Brain pericyte (primary cell): ENCODE measurements at places on chromosomes 11 and 22.

- no peak for DNase-seq
Measured at GRCh38 chr11:64285885-64286800, 495 bp downstream of the GPR137 start.

GRCh38 chr11:91906871-91907624, 317.6 kb upstream of the FAT3 start:
- DNase-seq = no peak

- DNase-seq = no peak
Measured at GRCh38 chr11:76209973-76210930, 4.0 kb upstream of the WNT11 start.

GRCh38 chr11:29780756-29781155, 236.1 kb downstream of the KCNA4 start:
- DNase-seq = no peak

DNA sequence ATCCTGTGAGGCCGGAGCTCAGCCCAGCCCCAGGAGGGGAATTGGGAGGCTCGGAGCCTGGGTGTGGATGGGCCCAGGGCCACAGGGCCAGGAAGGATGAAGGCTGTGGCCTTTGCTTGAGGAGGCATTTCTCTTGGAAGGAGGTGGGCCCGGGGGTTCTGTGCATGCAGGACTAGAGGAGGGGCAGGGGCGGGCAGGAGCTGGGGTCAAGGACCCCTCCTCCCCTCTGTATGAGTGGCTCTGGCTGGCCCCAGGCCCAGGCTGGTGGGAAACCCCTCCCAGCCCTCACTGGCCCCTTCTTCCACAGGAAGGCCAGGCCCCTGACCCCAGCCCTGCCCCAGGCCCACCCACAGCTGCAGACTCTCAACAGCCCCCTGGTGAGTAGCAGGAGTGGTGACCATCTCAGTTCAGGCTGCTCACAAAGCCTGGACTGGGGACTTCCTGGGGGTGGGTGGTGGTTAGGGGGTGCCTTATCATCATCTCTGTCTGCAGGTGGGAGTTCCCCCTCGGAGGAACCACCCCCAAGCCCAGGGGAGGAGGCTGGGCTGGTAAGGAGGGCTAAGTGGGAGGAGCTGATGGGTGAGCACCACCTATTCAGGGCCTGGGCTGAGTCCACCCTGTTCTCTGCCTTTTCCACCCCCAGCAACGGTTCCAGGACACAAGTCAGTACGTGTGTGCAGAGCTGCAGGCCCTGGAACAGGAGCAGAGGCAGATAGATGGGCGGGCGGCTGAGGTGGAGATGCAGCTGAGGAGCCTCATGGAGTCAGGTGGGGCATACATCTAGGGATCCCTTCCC, 6.0 kb downstream of the KCNK7 start:
- DNase-seq = no peak

GRCh38 chr22:37088750-37089408, 20.6 kb downstream of the TMPRSS6 start:
- no peak for DNase-seq

DNA sequence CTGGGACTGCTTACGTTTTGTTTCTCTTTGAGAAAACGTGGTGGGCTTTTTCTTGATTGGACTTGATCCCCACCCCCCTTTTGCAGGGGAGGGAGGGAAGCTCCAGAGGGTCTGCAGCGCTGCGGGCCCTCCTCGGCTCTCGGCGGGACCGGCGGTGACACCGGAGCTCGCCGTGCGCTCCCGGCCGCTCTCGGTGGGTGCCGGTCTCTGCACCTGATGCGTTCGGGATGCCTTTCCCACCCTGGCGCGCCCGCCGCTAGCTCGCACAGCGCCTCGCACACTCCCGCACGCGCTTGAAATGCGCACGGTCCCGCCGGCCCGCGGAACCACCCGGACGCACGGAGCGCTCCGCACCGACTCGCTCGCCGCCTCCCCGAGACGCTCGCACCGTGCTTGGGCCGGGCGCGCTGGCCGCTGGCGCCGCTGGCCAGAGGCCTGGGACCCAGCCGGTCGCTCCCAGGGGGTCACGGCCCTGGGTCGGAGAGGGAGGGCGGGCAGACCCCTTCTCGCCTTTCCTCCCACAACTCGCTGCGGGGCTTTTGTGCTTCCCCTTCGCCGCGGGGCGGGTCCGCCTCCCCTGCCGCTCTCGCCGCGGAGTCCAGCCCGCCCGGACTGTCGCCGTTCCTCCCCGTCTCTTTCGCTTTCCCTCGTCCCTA, 1.0 kb downstream of the ZBTB16 start:
- no peak for DNase-seq

- no peak for DNase-seq
Measured at GRCh38 chr22:20792966-20793728, 19.2 kb downstream of the SERPIND1 start.

DNA sequence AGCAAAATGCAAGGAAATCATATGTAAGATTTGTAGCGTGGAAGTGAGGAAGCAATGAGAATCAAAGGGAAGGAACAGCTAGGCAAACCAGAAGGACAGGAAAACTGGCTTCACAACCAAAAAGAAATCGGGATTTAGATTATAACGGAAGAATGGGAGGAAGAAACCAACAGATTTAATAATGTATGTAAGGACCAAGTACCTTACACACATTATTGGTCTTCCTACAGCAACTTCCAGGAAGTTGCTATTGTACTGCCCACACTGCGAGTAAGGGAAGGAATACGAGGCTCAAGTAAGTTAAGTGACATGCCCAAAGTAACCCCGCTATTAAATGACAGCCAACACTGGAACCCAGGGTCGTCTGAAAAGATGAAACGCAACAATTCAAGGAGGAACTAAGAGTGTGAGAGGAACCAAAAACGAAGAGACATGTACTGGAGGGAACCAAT, 473 bp downstream of the TXN2 start:
- DNase-seq = no peak

DNA sequence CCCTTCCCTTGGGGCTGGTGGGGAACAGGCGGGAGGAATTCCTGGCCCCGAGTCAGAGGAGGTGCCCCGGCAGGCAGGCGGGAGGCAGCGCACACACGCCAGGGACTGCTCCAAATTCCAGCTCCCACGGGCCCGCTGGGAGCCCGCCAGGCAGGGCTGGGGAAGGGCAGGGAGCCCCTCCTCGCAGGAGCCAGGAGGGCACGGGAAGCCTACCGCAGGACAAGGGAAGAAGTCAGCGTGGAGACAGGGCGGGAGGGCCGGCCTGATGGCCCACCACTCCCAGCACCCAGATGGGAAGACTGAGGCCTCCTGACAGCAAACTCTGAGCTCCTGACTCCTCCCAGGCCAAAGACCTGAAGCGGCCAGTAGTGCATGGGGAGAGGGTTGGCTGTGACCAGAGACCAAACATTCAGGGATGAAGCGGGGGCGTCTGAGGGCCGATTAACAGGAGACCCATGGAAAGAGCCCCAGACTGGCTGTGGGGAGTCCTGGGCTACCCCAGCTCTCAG, 22.4 kb downstream of the RPL3 start:
- DNase-seq = no peak

DNA sequence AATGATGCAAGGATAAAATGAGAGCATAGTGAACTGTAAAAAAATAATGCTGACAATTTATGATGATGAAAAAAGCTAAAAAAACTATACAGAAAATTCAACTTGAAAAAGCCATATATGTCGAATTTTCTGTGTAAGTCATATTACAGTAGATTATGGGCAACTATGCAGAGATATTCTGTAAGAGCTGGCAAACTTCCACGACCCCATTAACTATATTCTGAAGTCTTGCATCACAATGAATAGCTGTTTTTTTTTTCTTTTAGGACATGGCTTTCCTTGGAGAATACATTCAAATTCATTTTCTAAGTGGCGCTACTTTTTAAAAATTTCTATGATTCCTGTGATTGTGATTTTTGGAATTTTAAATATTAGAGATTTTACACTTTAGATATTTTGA, 18.4 kb downstream of the PSMD13 start:
- no peak for DNase-seq

GRCh38 chr11:121405646-121406045, 46.5 kb upstream of the SORL1 start:
- DNase-seq = no peak

DNA sequence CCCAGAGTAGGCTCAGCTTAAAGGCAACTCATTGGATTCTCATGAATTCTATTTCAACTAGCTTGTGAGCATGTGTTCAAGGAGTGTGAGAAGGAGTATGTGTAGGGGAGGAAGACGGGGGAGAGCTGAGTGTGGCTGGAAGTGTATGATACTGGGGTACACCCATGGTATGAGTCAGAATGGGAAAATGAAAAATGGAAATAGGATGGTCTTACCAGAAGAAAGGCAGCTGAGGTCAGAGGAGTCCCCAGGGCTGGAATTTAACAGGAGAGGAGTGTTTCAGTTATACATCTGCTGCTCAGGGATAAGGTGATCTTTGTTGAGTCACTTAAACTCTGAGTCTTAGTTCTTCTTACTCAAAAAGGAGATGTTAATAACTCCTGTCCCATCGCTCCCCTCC, 6.7 kb upstream of the ADAMTS15 start:
- no peak for DNase-seq

- DNase-seq = no peak
Measured at GRCh38 chr11:103985041-103985440, 51.4 kb upstream of the DDI1 start.

- DNase-seq = no peak
Measured at GRCh38 chr11:32092581-32093170, 1.8 kb downstream of the RCN1 start.

DNA sequence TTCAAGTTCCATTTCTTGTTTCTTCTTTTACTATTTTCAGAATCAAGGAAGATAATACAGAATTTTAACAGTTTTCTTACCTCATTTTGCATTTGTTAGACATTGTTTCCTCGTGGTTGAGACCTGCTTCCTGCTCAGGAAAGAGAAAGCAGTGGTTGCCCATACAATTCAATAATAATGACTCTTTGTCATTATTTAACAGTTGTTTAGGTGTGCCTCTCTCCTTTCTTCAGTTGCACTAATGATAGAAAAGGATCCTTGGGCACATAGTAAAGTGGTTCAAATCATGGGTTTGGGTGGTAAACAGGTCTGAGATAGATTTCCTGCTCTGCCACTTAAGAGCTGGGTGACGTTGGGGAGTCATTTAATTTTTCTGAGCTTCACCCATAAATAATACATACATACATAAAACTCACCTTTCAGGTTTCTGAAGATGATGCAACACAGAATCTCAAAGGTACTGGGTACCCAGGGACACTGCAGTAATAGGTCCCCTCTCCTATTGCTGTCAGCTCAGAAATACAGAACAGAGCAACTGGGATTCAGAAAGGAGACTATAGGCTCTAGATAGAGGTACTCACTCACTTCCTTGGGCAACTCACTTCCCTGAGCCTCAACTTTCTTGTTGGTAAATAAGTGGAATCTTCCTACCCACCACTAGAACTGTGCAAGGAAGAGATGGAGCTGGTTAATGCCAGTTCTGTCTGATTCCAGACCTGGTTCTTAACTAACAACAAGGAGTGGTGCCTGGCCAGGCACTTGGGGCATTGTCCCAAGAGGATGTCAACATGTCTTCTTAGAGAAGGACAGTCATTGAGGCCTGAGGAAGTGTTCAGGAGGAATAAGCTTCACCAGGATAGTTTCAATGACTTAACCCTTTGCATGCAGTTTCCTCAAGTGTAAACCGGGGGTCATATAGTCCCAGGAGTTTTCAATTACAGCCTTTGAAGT, 34.9 kb downstream of the CD44 start:
- DNase-seq = no peak

GRCh38 chr11:48088682-48089050, 108.3 kb downstream of the PTPRJ start:
- peak; percentile 74 for DNase-seq

DNA sequence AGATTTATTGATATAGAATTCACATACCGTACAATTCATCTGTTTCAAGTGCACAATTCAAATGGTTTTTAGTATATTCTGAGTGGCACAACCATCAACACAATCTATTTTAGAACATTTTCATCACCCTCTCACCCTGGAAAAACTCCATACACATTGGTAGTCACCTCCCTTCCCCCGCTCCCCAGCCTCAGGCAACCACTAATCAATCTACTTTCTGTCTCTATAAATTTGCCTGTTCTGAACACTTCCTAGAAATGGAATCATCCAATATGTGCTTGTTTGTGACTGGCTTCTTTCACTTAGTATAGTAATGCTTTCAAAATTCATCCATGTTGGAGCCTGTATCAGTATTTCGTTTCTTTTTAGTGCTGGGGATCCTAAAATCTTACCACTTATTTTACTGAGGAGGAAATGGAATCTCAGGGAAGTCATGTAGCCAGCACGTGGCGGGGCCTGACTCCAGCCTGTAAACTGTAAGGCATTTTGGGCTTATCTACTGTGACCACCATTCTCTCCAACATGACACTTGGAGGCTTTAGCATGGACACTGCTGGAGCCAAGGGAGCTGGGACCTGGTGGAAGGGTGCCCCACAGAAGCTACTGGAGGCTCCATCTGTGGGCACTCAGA, 905 bp upstream of the UCP3 start:
- DNase-seq = no peak

GRCh38 chr11:35526370-35526792, 965 bp upstream of the PAMR1 start:
- no peak for DNase-seq

DNA sequence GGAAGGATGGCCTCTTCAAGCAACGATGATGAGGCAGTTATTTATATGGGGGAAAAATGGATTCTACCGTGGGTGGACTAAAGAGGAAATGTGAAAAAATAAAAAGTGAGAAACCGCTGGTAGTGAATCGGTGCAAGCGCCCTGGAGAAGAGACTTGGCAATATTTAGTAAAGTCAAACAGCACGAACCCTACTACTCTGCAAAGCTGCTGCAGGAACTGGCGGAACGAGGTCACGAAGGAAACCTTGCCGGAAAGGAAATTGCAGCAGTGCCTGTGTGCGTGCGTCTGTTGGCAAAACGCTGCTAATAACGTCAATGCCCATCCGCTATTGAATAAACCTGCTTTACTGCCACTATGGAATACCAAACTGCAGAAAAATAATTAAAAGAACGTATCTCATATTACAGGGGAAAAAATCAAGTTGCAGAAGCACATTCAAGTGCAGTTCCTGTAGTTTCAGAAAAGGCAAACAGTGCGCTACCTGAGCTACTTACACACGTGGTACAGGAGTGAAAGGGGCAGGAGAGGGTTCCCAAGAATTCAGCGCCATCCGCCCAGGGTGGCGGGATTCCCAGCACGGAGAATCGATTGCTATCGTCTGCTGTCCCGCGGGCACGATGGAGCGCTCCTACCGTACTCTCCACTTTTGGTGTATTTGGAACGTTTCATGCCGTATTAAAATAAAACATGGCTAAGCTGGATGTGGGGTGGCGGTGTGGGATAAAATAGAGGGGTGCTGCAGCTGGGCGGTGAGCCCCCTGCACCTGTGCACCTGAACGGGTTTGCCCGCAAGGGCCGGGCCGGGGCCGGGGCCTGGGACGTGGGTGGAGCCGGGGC, 585 bp upstream of the NADSYN1 start:
- DNase-seq = no peak

DNA sequence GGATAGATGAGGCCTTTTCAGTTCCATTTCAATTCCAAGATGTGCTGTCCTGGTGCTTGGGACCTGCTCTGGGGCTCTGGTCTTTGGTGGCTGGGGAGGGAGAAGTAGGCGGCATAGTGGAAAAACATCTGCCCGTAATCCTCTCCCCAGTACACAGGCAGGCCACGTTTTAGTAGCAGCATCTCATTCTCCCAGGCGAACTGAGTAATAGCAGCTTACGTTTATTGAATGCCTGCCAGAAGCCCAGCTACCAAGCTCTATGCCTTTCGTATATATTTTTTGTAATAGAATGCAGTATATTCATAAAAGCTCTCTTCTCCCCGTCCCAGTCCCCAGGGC, 11.4 kb downstream of the ACO2 start:
- DNase-seq = no peak
